Hepatic stellate cell (primary cell): ENCODE measurements at places on chromosomes 1 and 21.
A peak's percentile ranks its signal among the peaks of the same experiment; 100 is the strongest.

DNA sequence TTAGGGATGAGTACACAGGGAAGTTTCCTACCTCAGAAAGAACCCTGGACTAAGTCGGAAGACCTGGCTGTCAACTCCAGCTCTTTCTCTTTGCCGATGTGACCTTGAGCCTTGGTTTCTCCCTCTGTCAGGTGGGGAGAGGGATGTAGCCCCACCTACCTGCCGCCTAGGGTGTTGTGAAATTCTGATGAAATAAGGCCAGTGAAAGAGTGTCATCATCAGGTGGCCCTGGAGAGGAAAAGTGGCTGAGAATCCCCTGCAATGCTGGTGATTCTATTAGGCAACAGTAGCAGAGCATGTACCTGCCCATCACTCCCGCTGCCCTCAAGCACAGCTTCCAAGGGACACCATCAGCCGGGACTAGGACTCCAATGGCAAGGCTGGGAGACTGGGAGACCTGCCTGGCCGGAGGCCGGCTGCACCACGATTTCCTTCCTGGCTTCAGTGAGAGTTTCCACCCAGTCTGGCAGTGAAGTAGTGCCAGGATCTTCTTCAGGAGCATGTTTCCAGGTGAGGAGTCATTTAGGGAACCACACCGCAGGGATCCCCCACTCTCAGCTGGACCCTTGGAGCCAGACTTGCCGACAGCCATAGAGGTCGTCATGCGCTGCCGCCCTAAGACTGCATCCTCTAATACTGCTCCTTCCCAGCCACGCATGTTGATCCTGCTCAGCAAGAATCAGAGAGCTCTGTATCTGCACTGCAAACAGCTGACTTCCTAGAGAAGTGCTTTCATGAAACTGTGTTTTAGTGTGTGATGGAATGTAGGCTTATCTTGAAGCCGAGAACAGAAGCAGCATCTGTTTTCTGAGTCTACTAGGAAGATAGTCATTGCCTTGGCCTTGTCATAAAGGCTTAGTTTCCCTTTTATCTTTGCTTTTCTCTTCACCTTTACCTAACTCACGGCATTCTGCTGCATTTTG is 88.0 kb upstream of the F3 start:
- DNase-seq = no peak

DNA sequence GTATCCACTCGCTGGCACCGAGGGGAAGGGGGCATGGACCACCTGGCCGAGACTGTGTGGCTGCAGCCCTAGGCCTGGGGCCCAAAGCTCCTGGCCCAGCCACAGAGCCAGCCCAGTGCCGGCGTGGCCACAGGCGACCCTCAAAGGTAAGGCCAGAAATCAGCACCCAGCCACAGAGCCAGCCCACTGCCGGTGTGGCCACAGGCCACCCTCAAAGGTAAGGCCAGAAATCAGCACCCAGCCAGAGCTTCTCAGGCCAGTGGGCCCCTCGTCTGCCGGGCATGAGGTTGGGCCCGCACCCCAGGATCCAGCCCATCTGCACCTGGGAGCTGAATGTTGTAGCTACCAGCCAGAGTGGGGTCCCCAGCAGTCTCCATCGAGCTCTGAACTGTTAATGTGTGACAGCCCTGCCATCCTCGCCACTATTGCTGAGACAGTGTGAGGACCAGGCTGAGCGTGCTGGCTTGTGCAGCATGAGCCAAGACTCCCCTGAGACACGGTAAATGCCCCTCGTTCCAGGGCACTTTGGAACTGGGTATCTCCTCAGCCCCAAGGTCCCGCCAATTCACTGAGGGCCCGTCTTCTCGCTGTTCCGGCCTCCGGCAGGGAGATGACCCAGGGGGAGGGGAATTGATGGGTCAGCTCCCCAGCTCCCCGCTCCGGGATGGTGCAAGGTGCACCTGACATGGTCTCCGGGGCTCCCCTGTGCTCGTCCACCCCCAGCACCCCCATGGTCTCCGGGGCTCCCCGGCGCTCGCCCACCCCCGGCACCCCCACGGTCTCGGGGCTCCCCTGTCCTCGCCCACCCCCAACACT is 4.7 kb upstream of the FTCD start:
- no peak for DNase-seq

- DNase-seq = peak; percentile 38
Measured at GRCh38 chr1:59107516-59107915, 189.4 kb upstream of the FGGY start.

DNA sequence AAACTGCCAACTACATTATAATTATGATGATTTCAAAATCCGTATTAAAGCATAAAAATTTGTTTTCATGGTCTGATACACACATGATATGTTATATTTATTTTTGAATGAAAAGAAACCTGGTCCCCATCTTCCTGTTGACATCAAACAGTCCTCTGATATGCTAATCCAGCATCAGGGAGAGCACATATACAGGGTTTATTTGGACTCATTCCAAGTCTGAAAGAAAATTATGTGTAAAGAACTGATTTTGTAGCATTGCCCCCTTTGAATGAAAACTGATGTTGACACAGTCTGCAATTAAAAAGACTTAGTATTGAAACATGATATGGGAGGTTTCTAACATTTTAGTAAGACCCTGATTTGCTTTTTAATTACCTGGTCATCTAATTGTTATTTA is 119.4 kb downstream of the NEK7 start:
- DNase-seq = no peak

GRCh38 chr1:112520166-112520565 is 11.4 kb downstream of the WNT2B start:
- DNase-seq = no peak

- no peak for DNase-seq
Measured at GRCh38 chr1:232476538-232476950, 153.4 kb downstream of the SIPA1L2 start.

- no peak for DNase-seq
Measured at GRCh38 chr1:65762081-65762862, 30.4 kb upstream of the PDE4B start.

- no peak for DNase-seq
Measured at GRCh38 chr1:157234705-157235273, 96.6 kb upstream of the ETV3 start.

DNA sequence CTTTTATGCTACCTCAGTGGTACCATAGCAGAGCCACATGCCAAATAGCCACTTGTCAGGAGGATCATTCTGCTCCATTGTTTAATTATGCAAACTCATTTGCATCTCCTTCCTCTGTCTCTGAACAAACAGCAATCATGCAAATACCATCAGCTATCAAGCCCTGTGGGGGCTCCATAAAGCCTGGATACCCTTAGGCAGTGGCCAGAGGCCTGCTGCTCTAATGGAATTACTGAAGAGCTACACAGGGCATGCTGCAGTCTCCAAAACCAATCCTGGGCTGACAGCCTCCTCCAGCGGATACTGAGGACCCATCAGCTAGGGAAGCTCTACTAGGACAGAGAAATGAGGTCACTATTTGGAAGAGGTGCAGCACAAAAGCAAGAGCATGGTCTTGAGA is 376.3 kb downstream of the KCNH1 start:
- no peak for DNase-seq

DNA sequence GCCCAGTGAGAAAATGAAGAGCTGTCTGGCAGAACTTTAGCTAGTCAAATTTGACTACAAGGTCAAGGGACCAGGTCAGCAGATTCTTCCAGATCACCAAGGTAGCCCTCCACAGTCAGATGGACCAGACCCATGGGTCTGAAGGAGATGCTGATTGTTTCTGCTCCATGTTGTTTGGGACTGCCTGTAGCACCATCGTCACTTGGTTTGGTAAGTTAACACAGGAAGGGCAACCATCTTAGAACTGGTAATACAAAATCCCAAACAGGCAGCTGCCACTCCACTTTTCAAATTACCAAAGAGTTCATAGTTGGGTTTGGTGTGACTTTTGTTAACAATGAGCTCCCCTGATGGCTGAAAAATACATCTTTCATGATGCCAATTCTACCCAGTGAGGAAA is 9.0 kb downstream of the ITPKB start:
- DNase-seq = no peak

- DNase-seq = no peak
Measured at GRCh38 chr1:87707411-87707810, 378.7 kb downstream of the LMO4 start.

DNA sequence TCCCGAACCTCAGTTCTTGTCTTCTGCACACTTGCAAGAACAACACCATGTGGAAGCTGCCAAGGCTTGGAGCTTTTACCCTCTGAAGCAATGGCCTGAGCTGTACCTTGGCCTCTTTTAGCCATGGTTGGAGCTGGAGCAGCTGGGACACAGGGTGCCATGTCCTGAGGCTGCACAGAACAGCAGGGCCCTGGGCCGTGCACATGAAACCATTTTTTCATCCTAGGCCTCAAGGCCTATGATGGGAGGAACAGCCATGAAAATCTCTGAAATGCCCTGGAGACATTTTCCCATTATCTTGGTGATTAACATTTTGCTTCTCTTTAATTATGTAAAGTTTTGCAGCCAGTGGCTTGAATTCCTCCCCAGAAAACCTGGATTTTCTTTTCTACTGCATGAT is 817.8 kb upstream of the CXADR start:
- no peak for DNase-seq

DNA sequence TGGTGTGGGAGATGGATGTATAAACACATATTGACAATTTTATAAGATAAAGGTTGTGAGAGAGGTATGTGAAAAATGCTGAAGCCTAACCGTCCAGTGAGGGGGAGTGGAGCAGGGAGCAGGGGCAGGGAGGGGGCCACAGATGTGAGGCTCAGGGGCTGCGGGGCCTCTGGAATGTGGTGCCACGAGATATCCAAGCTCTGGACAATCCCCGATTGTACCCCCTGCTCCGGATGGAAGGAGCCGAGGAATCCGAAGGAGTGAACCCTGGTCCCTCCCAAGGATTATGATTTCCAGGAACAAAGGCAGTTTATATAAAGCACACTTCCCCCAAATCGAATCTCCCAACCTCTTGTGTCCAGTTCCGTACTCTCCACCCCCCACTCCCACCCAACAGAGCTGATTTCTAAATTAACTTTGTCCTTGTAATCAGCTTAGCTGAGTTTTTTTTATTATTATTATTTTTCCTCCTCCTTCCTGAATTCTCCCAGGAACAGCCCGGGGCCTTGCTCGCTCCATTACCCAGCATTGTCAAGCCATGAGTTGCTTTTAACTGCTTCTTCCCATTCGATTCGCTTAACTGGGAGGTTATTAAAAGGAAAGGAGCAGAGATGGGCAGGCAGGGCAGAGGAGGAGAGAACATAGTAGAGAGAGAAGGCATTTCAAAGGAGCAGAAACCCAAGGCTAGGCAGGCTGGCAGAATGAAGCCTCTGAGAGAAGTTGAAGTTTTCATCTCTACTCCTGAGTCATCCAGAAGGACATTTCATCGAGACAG is 9.4 kb downstream of the KIRREL1 start:
- DNase-seq = peak; percentile 50

- DNase-seq = no peak
Measured at GRCh38 chr1:72253132-72253531, 29.2 kb downstream of the NEGR1 start.

- no peak for DNase-seq
Measured at GRCh38 chr1:102118150-102118549, 121.4 kb upstream of the OLFM3 start.

- DNase-seq = no peak
Measured at GRCh38 chr1:207978441-207978840, 67.5 kb upstream of the CD34 start.

GRCh38 chr1:157490467-157491165 is 61.7 kb downstream of the FCRL5 start:
- DNase-seq = peak; percentile 50

- peak; percentile 26 for DNase-seq
Measured at GRCh38 chr1:20551945-20552727, at the start of gene FAM43B. TSS of gene FAM43B (plus strand) at chr1:20552573. CDS start at chr1:20552974, 401 bp downstream.

- DNase-seq = no peak
Measured at GRCh38 chr1:205693421-205693991, 13.2 kb upstream of the SLC45A3 start.

DNA sequence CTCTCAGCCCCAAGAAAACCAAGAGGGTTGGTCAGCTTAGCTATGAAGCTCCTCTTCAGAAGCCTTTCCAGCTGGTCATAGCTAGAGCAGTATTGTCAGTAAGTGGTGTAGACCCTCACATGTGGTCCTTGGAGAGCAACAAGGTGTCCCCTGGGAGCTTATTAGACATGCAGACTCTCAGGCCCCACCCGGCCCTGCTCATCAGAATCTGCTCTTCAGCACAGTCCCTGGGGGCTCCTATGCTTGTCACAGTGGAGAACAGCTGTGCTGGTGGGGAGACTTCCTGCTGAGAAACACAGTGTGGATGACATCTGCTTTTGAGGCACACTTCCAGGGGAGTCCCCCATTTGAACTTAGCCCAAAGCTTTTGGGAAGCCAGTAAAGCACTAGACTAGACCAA is 21.9 kb upstream of the NEK2 start:
- DNase-seq = no peak

DNA sequence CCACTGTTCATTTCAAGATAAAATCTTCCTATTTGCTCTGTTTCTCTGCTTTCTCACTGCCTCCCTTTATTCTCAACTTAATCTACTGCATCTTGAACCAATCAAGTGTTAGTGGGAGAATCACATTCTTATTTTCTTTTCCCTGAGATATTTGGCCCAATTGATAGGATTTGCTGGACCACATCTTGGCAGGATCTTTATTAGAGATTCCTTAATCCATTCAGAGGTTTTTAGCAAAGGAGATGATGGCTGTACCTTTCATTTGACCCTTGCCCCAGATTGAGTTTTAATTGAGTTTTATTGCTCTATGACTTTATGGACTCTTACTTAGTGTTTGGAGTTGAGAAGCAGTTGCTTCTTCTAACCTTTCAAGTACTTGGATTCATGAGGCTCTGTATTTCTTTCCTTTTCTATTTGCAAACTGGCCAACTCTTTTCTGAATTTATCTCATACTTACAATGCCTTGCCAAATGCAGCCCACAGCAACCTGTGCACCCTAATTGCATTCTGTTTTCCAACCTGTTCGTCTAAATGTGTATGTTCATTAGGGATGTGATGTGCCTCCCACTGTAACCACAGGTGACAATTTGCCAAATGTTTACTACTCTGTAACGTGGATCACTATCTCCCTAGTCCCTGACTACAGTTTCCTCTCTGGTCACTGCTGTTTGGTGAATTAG is 274.8 kb upstream of the KAZN start:
- DNase-seq = no peak

DNA sequence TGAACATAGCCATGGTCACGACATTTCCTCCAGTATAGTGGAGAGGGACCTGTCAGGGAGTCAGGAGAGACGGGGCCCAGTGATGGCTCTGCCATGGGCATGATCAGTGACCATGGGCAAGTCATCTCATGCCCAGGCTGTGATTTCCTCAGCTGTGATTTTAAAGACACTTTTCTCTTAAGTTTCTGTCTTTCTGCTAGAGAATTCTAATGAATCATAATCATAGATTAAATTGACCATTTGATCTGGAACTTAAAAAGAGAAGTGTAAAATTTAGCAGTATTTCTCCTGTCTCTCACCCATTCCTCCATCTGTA is 112.7 kb downstream of the USP25 start:
- no peak for DNase-seq

DNA sequence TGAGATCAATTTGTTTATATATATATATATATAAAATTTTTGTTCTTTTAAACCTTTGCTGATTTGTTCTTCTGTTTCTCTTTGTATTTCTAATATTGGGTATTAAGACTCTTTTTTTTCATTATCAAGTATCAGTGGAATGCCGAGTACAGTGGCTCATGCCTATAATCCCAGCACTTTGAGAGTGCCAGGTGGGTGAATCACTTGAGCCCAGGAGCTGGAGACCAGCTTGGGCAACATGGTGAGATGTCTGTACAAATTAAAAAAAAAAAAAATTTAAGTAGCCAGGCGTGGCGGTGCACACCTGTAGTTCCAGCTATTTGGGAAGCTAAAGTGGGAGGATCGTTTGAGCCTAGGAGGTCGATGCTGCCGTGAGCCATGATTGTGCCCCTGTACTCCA is 67.1 kb downstream of the MAST2 start:
- DNase-seq = no peak

- peak; percentile 66 for DNase-seq
Measured at GRCh38 chr1:220300442-220301121, 28.3 kb upstream of the RAB3GAP2 start.

GRCh38 chr21:42317341-42317741 is 2.1 kb upstream of the TFF3 start:
- DNase-seq = no peak
